ENCODE measurements at places on chromosomes 11 and 22.

DNA sequence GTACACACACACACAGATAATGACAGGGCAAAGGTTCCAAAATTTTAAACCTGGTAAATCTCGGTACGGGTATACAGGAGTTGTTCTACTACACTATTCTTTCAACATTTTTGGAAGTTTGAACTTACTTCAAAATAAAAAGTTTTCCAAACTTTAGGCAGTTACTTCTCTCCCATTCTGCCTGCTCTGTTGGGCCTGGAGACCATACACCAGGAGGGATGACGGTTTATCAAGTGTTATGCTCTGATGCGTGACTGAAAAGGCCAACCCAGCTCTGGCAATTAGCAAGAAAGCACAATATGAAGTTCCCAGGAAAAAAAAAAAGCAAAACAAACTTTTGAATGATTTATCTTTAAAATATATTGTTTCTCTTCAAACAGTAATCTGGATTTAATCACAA, 969 bp downstream of the SERPIND1 start:
- no peak for DNase-seq

- no peak for DNase-seq
These were observed 1445.5 kb downstream of the BRD1 start for GRCh38 chr22:48382197-48382596.

GRCh38 chr11:65556470-65557279, 1.5 kb downstream of the LTBP3 start:
- DNase-seq: no peak

- DNase-seq: no peak
These were observed 28.6 kb upstream of the YPEL1 start for GRCh38 chr22:21764038-21764804.

GRCh38 chr11:70175236-70175698, 27.8 kb upstream of the FADD start:
- no peak for DNase-seq

- DNase-seq: no peak
These were observed 387.1 kb downstream of the SOX6 start for GRCh38 chr11:15969281-15969680.

GRCh38 chr11:67213178-67213621, 53.1 kb upstream of the GRK2 start:
- no peak for DNase-seq

DNA sequence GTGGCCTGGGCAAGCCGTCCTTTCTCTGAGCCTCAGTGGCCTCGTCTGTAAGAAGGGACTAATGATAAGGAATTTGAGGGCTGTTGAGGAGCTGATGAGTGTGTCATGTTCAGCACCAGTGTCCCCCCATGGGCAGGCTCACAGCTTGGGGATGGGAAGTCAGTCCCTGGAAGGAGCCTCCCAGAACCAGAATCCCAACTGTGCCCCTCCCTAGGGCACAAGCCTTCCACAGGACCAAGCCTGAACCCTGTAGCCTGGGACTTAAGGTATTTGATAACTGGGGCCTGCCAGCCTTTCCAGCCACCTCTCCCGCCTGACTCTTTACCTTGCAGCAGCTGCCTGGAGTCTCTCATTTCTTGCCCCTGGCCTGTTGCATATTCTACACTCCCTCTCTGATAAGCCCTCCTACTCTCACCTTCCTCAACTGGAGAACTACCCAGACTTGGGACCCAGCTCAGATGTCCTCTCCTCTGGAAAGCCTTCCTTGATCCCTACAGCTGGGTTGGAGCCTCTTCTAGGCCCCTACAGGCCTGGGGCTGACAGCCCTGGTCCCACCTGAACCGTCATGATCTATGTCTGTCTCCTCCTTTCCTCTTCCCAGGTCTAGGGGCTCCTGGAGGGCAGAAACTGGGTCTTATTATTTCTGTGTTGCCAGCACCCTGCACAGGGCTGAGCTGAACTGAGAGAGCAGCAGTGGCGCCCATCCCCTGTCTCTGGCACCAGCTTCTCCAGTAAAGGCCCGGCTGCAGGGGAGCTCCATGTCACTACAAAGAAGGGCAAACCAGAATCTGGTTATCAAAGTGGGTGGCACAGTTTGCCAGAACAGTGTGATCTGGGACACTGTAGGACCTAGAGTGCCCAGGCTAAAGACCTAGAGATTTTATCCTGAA, 1.6 kb downstream of the P2RY2 start:
- DNase-seq: no peak

GRCh38 chr22:36870250-36870649, 9.4 kb downstream of the NCF4 start:
- no peak for DNase-seq

GRCh38 chr11:33819278-33820035, 45.1 kb upstream of the FBXO3 start:
- no peak for DNase-seq

GRCh38 chr11:84720706-84721402, 906.3 kb downstream of the DLG2 start:
- no peak for DNase-seq

DNA sequence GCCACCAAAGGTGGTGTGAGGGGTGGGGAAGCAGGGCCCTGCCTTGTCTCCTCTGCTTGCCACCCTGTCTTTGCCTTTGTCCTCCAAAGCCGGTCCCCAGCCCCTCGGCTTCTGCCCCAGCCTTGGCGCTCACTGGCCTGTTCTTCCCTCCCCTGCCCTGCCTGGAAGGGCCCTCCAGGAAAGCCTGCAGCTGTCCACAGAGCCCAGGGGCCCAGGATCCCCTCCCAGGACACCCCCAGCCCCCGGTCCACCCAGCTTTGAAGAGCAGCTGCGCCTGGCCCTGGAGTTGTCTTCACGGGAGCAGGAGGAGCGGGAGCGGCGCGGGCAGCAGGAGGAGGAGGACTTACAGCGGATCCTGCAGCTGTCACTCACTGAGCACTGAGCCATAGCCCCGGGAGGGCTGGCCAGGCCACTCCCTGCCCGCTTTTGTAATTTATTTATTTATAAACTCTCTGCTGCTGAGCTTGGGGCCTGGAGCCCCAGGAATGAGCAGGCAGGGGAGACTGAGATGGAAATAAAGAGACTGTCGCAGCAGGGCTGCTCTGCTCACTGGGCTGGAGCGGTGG, 1.3 kb upstream of the SSH3 start:
- DNase-seq: no peak

DNA sequence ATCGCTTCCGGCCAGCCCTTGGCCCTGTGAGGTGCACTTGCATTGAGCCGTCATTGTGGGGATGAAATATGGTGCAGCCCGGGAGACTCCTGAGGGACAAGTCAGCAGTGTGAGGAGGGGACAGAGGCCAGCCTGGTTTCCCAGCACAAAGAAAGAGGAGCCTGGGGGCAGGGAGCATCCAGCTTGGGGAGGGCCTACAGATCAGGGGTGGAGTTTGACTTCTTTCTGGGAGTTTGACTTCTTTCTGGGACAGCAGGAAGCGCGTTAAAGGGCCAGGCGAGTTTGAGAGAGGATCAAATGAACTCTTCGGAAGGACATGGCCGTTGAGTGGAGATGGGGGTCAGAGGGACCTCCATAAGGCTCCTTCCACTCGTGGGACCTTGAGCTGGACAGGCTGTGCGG, 91.9 kb downstream of the LRRC32 start:
- DNase-seq: no peak

GRCh38 chr11:33778675-33779074, 4.4 kb upstream of the FBXO3 start:
- DNase-seq: no peak

DNA sequence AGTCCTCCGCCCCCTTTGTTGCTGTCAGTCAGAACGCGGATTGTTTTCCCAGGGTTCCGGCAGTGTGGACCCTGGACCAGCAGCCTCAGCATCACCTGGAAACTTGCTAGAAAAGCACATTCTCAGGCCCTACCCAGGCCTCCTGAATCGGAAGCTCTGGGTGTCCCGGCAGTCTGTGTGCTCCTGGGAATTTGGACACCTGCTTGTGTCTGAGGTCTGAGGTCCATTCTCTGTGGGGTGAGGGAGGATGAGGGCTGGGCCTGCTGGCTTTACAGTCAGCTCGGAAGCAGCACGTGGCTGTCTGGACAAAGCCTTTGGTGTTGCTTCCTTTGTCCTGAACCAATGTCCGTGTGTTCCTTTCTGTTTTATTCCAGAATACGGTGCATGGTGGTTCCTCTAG, 299.7 kb downstream of the TBC1D22A start:
- no peak for DNase-seq

- DNase-seq: no peak
These were observed 40.1 kb upstream of the CARD18 start for GRCh38 chr11:105179542-105180278.

GRCh38 chr11:76803811-76804600, 20.9 kb downstream of the TSKU start:
- DNase-seq: no peak

DNA sequence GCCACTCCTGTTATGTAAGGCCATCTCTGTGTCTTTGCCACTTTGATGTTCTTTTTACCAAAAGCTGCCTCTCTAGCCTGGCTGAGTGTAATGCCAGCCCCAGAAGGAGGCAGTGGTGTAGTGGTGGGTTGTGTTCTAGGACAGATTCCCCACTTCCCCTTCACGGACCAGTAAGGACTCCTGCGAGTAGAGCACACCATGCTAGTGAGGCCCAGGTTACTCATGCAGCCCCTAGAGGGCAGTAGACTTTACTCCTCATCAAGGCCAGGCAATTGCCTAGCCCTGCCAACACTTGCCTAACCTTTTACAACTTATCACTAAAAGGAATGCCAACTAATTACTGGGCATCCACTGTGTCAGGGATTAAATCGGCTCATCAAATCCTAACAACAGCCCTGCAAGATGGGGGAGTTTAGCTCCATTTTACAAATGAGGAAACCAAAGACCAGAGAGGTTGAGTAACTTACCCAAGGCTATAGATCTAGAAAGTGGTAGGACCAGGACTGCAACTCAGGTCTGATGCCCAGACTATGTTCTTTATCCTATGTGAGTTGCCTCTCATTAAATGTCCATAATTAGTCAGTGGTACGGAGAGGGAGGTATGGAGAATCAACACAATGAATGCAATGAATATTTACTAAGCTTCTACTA, 75.3 kb downstream of the APIP start:
- DNase-seq: no peak

DNA sequence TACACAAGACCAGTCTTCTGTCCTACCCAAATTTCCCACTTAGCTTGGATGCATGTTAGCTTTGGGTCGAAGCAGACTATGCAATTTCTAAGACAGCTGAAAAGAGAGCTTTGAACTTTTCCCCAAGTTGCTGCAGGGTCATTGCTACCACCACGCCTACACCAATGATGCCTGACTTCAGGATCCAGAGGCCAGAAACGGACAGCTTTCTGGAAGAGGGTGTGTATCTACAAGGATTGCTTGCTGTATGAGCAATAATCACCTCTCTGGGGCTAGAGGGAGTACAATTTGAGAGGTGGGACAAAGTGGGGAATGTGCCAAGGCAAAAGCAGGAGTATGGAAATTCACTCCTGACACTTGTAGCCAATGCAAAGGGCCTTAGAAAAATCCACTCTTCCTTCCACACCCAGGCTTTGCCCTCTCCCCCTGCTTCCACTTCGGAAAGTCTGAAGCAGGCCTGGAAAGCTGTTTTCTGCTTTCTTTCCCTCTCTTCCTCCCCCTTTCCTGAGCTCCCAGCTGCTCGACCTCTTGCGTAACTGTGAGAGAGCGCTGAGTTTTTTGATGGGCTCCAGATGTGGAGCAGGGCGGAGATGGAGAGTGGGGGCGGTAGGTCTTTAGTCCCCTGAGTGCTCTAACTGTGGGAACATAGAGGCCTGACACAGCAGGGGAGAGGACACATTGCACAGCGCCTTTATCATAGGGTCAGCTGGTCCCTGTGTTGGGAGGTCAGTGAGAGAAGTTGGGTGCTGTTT, 2.1 kb upstream of the PHLDB1 start:
- no peak for DNase-seq

- DNase-seq: peak; percentile 60
These were observed 25.5 kb upstream of the GRK2 start for GRCh38 chr11:67240576-67241389.

DNA sequence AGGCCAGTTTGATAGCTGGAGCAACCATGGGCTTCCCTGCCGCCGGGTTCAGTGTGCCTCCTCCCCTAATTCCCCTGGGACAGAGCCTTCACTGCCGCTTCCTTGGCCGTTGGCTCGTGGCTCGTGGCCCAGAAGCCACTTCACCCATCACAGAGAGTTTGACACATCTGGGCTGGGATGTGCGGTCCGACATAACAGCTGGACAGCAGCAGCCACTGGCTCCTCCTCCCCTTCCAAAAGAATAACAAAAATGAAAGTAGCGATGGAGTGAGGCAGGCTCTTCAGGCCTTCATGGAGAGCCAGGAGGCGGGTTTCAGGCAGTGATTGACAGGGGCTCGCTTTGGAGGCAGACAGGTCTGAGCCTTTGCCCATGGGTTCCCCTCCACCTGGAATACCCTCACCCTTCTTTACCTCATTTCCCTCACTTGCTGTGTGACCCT, 8.2 kb downstream of the CREB3L1 start:
- no peak for DNase-seq

- DNase-seq: no peak
These were observed 89.9 kb upstream of the LDLRAD3 start for GRCh38 chr11:35853971-35854370.

GRCh38 chr11:10288881-10289764, 4.9 kb downstream of the SBF2 start:
- DNase-seq: no peak

DNA sequence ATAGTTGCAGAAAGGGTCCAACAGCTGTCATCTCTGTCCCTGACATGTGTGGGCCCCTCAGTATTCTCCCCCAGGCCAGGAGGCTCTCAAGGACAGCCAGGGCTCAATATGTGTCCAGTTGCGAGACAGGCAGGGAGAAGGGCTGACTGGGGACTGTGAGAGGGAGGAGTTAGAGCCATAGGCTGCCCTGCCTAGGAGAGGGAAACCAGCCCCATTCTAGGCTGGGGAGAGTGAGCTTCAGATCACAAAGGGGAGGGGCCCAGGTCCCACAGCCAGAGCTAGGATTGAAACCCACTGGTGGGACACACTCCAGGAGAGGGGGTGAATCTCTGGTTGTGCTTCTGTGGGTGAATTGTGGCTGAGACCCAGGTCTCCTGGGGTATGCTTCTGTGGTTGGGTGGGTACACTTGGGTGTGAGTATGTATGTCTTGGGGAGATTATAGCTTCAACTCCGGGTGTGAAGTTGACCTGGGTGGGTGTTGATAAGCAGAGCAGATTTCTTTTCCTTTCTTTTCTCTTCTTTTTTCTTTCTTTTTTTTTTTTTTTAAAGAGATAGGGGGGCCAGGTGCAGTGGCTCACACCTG, 2.1 kb upstream of the CARNS1 start:
- no peak for DNase-seq

- DNase-seq: no peak
These were observed 202.9 kb downstream of the DBX1 start for GRCh38 chr11:19957294-19957943.

DNA sequence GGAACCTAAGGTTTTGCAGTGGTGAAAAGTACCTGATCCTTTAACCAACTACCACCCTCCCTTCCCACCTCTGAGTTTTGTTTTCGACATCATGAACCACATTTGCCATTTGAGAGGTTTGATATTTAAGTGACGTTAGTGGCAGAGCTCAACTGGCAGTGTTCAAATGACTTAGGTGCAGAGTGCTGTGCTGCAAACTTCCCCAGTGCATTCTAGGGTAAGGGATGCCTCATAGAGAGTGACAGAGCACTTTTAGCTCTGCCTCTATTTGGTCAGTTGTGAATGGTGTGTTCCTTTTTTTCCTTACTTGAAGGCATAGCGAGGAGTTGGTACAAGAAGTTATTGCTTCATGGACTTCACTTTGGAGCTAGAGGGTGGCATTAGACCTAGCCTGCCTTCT, 9.4 kb downstream of the BMAL1 start:
- DNase-seq: no peak

- no peak for DNase-seq
These were observed 34.3 kb downstream of the TSPAN18 start for GRCh38 chr11:44760917-44761550.
